Tongue (tissue), 3 donors: ENCODE measurements at places on chromosomes 5 and 9.
A peak's percentile ranks its signal among the peaks of the same experiment; 100 is the strongest.

DNA sequence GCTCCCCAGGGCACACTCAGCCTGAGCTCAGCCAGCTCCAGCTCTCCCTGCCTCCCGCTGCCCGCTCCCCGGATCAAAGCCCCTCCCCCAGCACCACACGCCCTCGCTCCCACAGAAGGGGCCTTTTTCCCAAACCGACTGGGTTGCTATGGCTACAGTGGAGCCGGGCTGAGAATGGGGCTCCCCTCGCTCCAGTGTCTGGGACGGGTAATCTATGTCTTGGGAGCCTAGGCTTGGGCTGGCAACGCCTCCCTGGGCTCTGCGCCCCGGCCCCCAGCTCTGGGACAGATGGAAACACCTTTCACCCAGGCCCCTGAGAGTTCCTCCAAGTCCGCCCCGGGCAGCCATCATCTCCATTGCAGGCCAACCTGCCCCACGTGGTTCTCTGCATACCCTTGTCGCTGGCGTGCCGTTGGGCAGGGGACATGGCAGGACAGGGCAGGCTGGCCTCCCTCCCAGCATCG is 29.6 kb downstream of the NOTCH1 start:
- no peak for DNase-seq

DNA sequence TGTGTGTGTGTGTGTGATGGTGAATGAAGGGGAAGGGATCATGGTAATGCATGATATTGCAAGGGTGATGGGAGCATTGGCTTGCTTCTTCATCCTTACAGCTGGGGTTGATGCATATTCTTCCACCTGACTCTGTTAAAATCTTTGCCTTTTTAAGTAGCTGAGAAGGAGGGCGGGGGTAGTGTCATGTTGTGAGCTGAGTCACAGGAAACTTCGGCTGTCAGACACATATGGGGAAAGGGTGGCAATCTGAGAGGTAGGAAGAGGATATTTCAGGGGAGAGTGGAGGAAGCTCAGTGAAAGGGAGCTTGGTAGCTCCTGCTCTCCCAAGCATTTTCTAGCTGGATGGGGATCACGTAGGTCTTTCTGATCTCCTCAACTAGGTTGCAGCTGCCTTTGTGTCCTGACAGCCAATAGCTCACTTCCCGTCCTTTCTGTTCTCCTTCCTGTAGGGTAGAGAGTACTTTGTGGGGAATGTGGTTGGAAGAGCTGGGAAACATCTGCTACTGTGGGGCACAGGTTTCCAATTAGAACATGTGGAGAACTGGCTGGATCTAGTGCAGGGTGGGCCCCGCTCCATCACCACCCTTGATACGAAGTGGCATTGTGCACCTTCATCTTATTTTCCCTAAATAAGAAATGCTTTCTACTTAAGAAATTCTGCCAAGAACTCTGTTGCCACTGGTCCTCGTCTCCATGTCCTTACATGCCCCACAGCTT is 18.1 kb upstream of the CLK4 start:
- no peak for DNase-seq

GRCh38 chr9:104725014-104725413 is 22.5 kb upstream of the NIPSNAP3A start:
- peak; percentile 25 for DNase-seq

- no peak for DNase-seq
These were observed 12.4 kb upstream of the AKNA start for GRCh38 chr9:114400219-114400618.

GRCh38 chr9:134552349-134552990 is 89.1 kb upstream of the COL5A1 start:
- DNase-seq: no peak

DNA sequence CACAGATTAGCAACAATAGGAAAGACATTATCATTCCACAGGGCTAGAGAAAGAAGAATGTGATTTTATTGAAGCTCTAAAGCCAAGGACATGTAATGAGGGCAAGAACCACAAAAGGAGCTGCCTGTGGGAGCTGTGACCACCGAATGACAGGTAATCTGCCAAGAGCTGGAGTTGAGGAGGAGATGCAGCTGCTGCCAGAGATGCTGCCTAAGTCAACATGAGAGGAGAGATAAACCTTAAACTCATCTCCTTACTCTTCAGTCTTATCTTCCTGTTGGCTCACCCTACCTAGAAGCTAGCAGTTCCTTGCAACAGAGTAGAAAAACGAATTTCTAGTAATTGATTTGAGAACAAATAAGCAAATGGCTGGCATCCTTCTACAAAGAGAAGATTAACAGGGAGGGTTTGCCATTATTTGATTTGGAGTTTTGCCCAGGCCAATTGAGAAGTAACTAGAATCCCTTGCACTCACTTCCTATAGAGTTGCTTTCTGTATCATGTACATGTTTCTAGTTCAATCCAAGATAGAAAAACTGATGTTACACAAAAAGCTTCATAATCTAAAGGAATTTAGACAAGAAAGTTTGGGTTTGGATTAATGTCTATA is 539.2 kb downstream of the TLE1 start:
- no peak for DNase-seq

DNA sequence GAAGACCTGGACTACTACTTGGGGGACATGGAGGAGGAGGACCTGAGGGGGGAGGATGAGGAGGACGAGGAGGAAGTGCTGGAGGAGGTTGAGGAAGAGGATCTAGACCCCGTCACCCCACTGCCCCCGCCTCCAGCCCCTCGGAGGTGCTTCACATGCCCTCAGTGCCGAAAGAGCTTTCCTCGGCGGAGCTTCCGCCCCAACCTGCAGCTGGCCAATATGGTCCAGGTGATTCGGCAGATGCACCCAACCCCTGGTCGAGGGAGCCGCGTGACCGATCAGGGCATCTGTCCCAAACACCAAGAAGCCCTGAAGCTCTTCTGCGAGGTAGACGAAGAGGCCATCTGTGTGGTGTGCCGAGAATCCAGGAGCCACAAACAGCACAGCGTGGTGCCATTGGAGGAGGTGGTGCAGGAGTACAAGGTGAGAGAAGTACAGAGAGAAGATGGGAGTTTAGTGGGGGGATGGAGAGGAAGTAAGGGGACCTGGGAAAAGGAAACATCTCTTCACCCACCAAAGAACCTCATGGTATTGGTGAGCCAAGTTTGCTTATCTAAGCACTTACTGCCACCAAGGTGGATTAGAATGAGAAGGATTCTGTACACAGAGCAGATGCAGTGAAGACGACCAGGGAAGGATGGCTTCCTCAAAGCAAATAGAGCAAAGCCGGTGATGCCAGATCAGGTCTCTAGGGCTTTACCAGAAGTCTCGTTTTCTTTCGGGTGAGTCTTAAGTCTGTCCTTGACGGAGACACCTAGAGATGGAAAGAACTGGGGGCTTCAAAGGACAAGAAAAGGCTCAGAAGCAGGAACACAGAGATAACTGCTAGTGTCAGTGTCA is 1.5 kb downstream of the TRIM41 start:
- DNase-seq: no peak

DNA sequence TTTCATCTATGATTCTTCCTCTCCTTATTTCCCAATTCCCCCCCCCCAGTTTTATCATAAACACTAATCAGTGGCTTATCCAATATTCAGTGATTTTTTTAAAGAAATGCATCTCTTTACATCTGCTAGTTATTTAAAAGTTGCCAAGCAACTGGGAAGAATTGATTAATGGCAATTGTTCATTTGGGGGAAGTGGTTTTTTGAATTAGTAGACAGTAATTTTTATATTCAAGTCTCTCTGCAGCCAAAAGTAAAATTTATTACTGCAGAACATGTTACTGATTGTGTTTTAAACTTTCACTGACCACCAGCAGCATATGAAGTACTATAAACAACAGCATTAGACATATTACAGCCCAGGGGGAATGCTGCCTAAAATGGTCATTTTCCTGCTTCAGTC is 308.8 kb upstream of the NREP start:
- DNase-seq: no peak
